ENCODE measurements at places on chromosomes 7 and 10.

DNA sequence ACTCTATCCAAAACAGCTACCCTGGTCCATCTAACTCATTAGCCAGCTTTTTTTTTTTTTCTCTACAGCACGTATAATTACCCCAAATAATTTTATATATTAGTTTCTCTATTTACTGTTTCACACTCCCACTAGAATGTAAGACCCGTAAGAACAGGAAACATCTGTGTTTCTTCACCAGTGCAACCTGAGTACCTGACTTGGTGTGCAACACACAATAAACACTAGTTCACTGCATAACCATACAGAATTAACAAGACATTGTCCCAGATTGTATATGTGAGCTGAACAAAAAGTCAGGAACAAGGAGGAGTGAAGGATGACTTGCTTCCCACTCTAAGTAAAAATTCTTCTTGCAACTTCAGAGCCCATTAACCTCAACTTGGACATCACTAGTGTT lies 180.2 kb upstream of the AKR1E2 start:
- no peak for DNase-seq

DNA sequence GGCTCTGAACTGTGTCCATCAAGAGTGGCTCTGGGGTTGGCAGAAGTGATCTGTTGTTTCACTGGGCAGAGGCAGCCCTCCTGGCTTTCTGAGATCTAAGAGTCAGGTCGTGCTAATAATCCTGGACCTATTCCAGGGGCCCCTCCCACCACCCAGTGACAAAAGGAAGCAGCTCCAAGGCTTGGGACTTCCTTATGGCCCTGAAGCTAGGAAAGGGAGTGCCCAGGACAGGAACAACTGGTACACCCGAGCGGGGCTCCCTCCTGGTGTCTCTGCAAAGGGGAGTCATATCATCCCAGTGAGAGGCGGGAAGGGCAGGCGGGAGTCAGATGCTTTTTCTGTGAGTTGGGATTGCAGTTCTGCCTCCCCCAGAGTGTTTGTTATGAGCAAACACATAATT lies 32.3 kb downstream of the RPS24 start:
- DNase-seq: no peak

DNA sequence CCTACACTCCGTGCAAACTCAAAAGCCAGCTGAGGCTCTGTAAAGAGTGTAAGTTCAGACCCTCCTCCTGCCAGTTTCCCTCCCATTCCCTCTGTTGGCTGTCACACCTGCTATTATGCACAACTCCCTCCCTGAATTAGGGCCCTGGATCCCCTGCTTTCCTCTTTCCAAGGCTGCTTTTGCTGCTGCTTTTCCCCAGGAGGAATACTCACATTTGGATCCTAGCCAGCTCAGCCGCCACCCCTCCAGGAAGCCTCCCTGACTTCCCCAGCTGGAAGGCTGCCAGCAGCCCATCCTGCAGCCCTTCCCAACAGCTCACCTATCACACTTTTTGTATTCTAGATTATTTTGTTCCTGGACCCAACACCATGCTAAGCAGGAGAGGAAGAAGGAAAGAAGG lies 40.9 kb upstream of the WDR11 start:
- DNase-seq: peak; percentile 1

- no peak for DNase-seq
These were observed 187.9 kb upstream of the MALRD1 start for GRCh38 chr10:18860631-18861240.

- no peak for DNase-seq
These were observed 56.6 kb downstream of the PARD3 start for GRCh38 chr10:34758447-34758996.

DNA sequence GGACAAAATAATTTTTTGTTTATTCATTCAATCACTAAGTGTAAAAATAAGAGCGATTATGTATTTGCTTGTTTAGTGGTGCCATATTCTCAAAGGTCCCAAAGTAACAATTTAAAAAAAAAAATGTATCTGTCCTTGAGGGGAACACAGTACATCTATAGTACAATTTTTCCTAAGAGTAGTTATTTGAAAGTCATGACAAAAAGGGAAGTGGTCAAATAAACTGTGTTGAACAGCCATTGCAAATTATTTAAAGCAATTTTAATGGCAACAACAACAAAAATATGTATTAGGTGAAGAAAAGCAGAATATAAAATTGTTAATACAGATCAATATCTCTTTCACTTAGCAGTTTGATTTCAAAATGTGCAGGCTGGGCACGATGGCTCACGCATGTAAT lies 943.5 kb downstream of the CNTNAP2 start:
- DNase-seq: no peak

DNA sequence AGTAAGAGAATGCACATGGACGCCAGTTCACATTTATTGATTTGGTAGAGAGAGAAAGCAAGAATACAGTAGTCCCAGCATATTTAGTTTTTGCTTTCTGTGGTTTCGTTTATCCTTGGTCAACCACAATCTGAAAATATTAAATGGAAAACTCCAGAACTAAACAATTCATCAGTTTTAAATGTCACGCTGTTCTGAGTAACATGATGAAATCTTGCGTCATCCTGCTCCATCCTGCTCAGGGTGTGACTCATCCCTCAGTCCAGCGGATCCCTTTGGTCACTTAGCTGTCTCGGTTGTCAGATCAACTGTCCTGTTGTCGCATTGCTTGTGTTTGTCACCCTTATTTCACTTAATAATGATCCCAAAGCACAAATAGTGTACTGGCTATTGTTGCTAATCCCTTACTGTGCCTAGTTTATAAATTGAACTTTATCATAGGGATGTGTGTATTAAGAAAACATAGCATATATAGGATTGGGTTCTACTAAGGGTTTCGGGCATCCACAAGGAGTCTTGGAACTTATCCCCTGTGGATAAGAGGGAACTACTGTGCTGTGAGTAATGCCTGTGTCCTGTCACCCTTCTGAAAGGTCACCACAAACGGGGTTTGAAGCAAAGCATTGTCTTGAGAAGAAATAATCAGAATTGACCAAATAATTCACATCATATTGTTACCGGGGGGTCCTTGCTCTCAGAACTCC lies 73.6 kb downstream of the OTUD1 start:
- no peak for DNase-seq

- peak; percentile 0 for DNase-seq
These were observed 218.4 kb upstream of the PCDH15 start for GRCh38 chr10:55019439-55019838.

DNA sequence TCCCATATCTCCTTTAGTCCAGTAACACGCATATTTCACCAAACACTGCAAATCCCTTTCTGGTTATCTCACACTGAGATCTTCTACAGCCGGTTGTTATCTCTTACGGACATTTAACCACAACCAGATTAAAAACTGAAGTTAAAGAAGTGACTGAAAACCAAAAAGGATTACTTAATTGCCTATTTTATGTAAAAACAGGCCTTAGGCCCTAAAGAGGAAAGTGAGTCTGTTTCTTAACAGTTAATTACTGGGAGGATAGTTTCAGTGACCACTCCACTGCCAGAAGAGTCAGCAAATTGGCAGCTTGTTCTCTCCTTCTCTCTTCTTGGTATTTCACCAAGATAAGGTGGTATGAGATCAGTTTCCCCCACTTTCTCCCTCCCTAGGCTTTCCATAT lies 161.9 kb upstream of the MEOX2 start:
- no peak for DNase-seq

DNA sequence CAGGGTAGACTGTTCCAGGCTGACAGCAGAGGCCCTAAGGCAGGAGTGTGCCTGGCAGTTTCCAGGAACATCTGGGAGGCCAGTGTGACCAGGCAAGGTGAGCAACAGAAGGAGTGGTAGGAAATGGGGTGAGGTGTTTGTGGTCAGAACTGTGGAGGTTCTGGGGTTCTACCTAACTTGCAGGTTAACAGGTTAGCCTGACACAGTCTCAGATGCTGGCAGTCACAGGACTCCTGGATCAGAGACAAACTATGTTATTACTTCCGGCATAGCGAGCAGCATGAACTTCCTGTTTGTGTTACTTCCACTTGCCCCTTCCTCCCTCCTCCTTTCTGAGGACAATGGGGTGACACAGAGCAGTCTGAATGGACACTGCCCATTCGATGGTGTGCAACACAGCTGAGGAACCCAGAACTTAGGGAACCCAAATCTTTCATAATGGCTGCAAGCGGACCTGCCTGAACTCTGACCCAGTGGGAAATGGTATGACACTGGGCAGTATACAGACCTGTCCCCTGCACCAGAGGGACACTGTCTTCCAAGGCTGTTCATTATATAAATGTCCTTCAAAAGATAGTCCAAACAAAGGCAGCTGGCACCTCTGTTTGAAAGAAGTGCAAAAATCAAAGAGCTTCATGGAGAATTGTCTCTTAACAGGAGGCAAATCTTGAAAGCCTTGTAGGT lies 3.9 kb upstream of the SAR1A start:
- no peak for DNase-seq

- no peak for DNase-seq
These were observed 150.2 kb upstream of the AUTS2 start for GRCh38 chr7:69448071-69448470.

GRCh38 chr7:70554646-70555045 lies 577.3 kb upstream of the GALNT17 start:
- peak; percentile 41 for DNase-seq
